ENCODE measurements at places on chromosomes 1 and 21. TPM values are rescaled to one million over a fixed set of nuclear protein-coding genes. Genes with fewer than 3 reads are reported as not detected.

DNA sequence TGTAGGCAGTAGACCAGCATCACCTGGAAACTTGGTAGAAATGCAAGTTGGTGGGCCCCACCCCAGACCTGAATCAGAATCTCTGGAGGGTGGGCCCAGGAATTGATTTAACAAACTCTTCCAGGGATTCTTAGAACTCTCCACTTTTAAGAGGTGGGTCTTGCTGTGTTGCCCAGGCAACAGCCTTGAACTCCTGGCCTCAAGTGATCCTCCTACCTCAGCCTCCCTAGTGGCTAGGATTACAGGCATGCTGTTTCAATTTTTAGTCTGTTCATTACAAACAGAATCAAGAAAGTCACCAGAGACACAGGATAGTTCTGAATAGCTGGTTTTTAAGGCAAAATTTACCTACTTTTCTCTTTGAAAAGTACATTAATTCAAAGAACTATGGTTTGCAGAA lies 31.2 kb downstream of the NCF2 start:
- DNase-seq = no peak

- no peak for DNase-seq
Observed at GRCh38 chr1:23515905-23516304, 15.1 kb downstream of the E2F2 start.

DNA sequence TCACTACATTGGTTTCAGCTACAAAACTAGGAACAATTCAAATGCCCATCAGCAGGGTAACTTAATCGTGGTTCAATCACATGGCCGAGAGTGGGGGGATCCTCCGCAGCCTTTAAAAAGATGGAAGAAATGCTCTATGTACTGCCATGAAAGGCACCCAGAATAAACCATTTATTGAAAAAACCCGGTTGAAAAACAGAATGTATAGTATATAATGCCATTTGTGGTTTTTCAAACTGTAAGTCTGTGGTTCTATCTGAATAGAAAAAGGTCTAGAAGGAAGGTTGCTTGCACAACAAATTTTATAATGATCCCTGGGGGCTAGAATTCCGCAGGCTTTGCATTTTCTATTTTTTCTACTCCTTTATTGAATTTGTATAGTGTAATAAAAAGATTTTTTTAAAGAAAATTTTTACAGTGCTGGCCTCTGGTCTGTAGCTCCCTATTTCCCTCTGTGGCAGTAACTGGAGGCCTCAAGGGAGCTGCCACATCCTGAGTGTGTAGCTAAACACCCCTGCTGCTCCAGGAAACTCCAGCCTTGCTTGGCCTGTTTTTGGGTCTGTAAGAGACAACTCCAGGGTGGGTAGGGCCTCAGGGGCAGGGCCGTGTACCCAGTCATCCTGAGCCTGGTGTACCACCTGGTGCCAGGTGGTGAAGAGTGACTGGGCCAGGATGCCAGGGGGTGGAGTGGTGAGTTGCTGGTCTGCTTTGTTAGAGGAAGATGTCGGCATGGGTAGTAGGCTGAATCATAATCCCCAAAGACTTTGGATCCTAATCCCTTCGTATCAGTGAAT lies 51.5 kb upstream of the EPS8L3 start:
- DNase-seq = no peak

DNA sequence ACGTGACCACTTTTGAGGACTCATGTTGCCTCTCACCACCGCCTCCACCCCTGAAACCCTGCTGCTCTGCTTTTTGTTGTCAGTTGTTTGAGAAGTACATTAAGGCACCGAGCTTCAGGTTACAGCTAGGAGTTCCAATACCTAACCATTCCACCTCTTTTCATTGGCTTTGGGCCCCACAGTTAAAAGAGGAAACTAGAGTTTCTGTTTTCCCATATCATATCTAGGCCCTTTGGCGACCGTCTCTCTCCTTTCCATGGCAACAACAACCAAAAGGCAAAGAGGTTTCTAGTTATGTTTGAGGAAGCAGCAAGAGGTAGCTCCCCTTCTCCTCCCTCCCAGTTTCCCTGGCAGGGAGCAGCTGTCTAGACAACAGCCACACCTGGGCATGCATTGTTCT lies 5.9 kb downstream of the ANKRD35 start:
- no peak for DNase-seq

- DNase-seq = no peak
Observed at GRCh38 chr21:39531840-39532239, 80.1 kb downstream of the SH3BGR start.

- no peak for DNase-seq
Observed at GRCh38 chr1:50980505-50980904, 10.5 kb downstream of the CDKN2C start.

- no peak for DNase-seq
Observed at GRCh38 chr21:26943921-26944320, 23.0 kb downstream of the ADAMTS5 start.

- DNase-seq = no peak
Observed at GRCh38 chr21:18723171-18723570, 319.6 kb upstream of the TMPRSS15 start.

DNA sequence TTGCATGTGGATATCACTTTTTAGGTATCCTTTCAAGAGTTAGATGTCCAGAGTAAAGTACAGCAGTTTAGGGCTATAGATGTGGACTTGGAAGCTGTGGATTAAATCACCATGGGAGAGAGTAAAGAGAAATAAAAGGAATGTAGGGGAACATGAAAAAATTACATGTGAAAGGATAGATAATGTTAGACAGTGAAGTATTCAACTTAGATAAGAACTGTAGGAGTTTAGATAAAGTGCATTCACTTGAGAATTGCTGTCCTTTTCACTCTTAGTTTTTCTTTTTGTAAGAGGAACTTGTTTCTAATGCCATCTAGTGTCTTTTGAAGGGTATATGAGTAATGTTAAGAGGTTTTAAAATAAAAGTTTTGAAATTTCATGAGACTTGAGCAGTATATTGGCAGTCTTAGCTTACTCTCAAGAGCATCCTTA lies 40.1 kb downstream of the MAST2 start:
- no peak for DNase-seq

DNA sequence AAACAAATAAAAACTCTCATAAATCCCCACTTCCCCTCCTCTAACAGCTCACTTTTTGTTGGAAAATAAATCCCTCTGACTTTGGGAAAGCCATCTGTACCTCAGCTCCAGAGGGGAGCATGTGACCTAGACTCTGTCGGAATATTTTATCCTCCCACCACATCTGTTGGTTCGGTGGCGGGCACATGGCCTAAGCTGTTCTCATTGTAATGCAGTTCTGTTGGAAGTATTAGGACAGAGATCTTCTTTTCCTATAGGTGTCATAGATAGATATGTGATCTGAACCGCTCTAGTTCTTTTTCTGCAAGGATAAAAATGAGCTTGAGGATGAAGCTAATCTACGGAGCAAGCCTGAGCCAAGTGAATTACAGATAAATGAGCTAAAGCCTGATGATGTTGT lies 50.5 kb upstream of the EPS8L3 start:
- no peak for DNase-seq

- DNase-seq = no peak
Observed at GRCh38 chr1:54649130-54649898, 7.7 kb downstream of the MROH7 start.

DNA sequence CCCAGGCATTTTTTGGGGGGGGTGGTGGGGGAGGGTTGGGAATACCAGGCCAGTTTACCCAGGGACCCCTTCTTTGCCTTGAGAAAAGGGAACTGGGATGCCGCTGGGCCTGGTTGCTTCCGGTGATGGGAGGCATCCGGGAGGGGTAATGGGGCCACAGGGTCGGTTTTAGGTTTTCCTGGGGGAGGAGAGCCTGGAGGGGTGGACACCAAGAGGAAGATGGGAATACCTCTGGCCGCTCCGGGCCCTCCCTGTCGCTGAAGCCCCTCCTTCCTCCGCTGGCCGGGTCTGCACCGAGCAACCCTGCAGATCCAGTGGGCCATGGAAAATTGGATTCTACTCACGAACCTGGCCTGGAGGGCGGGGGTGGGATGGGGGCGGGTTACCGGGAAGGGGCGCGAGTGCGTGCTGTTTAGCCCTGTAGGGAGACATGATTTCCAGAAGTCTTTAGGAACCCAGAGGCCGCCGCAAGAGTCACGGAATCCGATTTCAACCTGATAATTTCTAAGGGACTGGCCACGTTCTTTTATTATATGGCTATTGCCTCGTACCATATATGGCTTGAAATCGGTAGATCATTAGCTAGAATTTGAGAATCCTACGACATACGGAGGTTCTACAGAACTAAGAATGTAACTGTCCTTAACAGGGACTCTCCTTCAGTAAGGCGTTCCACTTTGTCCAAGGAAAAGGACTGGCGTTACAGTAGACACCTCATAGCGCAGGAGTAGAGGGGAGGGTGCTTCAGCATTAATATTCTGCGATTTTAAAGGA lies 749 bp downstream of the AKIRIN1 start:
- DNase-seq = no peak

GRCh38 chr1:11462224-11462923 lies 16.6 kb upstream of the DISP3 start:
- no peak for DNase-seq

Gene ARHGEF10L
- total RNA-seq = 26.0 TPM

Gene PTPN14
- 142 TPM for total RNA-seq

Gene HRNR
- total RNA-seq = not detected
